ENCODE measurements at places on chromosomes 7 and 10.

DNA sequence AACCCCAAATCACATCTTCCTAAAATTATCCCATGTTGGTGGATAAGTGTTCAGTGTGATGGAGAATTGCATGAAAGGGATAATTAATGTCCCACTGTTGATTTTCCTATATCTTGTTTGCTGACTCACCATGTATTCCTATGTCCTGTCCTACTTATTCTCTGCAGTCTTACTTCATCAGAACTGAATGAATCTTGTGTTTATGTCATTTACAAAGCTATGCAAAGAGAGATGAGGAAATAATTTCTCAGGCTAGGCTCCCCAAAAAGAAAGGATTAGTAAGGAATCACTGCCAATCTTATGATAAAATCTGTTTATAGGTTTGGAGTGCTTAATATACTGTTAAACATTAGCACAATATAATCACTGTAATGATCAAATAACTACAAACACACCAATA, 360.8 kb downstream of the CRPPA start:
- no peak for DNase-seq

- DNase-seq: no peak
These were observed 8.6 kb downstream of the SHH start for GRCh38 chr7:155803418-155804376.

DNA sequence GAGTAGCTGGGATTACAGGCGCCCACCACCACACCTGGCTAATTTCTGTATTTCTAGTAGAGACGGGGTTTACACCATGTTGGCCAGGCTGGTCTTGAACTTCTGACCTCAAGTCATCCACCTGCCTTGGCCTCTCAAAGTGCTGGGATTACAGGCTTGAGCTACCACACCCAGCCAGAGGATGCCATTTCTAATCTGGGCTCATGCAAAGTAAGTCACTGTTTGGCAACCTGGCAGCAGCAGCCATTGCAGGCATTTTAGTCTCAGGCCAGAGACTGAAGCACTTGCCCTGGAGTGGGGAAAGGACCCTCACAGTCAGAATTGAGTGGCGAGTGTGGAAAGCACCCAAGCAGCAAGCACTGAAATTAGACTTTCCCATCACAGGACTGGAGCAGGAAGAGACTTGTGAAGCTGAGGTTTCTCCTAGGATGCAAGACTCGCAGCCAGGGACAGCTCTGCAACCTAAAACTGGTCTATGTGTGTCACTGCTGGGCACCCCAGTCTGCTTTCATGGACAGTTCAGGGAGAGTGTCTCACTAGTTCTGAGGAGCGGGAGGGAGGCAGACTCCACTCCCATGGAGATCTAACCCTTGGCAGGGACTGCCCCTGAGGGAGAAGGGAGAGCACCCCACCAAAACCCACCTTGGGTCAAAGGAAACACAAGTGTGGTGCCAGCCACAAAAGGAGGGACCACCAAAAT, 27.6 kb downstream of the SNX13 start:
- no peak for DNase-seq

DNA sequence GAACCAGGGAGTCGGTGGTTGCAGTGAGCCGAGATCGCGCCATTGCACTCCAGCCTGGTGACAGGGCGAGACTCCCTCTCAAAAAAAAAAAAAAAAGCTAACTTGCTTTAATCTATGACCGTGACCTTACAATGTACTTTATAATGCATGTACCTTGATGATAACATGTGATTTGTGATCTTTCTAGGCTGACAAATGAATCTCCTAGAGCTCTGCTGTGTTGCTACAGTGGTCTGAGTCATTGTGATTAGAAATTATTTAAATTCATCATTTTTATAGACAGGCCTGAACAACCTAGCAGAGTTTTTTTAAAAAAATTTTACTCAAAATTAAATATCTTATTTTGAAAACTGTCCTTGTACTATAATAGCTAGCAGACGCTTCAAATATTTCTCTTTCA, 722.8 kb downstream of the NRG3 start:
- DNase-seq: no peak
